Hippocampal formation (tissue), 2 donors: ENCODE measurements at places on chromosomes 5 and 9.

DNA sequence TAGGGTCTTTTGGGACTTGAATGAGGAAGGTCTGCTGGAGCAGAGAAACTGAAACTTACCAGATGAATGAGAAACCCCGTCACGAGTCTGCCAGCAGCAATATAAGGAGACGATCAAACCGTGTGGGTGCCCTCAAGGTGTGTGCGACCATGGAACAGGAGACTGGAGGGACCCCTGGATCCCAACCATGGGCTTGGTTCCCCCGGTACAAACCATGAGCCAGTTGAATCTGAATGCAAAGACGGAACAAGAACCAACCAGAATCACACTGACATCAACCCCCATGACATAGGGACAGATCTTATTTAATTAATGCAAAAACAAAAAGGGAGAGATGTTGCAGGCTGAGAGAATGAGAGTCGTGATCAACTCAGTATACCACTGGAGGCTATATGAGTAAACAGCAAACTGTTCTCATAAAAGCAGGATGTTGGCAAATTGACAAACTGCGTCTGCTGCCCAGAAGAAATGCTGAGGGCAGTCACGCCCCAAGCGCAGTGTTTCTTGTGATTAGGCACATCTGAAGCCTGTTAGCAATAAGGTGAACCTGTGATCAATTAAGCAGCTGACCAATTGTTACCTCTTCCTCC is 475.5 kb upstream of the ACO1 start:
- no peak for DNase-seq

GRCh38 chr9:15138357-15138686 is 168.7 kb downstream of the TTC39B start:
- no peak for DNase-seq

DNA sequence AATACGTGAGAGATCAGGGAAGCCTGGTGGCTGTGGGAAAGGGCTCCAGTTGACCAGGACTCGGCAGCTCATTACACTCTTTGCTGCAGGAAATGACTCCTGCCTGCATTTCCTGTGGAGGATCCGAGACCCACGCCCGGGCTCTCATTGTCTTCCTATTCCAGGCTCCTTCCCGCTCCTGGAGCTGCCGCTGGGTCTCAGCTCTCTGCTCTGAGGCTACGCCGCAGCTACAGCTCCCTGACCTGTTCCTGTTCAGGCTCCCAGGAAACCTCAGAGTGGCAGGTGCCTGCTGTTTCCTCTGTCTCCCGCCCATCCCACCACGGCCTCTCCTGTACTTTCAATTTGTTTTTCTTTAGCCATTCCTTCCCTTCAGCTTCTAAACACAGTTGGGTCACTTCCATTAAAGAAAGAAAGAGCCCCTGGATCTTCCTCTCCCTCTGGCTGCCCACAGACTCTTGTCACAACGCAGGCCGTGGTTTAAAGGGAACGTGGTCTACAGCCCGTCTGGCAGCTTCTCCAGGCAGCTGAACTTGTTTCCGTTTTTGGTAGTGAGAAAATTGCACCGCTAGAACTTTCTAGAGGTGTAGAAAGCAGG is 71.5 kb downstream of the IL6ST start:
- DNase-seq, result no peak

- DNase-seq, result peak; percentile 64
These were observed 74.0 kb downstream of the NSG2 start for GRCh38 chr5:174119468-174119881.

- no peak for DNase-seq
These were observed 60.1 kb downstream of the GTF3C4 start for GRCh38 chr9:132730054-132731033.

DNA sequence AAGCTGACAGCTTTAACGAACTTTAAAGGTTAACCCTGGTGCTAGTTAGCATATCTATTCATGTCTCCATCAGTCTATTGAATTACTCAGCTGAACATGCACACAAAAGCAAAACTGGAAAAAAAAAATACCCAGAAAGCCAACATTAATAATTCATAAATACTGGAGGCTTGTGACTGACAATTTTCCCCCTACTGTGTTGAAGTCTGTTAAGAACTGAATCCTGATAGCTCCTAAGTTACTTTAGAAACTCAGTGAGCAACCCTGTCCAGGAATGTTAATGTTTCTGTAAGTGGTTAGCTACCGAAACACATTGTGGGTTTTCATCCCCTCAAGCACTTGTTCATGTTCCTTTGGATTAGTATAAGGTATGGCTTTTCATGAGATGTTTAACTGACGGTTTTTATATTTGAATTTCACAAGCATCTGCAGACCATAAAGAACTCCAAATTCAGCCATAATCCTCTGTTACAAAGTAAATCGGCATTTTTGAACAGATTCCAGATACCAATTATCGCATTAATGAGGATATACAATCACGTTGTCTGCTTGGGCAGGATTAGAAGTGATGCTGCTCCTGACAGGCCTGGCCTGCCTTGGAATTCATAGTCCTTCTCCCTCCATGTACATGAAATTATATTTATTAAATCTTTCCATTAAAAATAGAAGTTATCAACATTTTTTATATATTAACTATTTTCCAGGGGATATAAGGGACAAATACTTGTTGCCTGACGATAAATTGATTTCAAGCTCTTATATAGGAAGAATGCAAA is 331.2 kb downstream of the TLE4 start:
- no peak for DNase-seq

DNA sequence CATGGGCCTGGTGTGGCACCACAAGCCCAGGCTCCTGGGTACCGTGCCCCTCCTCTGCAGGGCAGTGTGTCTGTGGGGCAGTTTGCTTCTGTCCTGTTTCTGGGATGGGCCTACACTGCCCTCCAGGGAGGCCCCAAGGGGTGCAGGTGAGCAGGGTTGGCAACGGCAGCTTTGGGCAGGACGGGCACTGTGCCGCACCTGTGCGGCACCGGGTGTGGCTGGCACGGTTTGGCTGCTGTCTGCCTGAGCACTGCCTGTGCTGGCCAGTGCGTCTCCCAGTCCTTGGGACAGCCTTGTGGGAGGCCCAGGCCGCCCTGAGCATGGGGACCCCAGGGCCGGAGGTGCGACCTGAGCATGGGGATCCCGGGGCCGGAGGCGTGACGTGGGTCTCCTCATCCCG is 37.2 kb downstream of the RXRA start:
- no peak for DNase-seq

DNA sequence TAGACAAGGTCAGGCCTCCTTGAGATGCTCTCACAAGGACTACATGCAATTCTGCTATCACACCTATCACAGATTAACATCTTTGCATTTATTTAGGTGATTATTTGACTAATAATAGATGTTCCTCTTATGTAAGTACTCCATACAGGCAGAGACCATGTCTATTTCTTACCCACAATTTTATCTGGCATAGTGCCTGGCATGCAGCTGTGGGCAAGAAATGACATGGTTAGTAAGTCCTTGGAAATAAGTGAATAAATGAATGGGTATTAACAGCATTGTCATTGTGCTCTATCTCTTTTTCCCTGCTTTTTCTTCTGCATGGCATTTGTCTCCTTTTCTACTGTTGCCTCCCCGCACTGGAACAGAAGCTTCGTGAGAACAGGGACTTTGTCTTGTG is 49.4 kb downstream of the SLC22A5 start:
- DNase-seq, result no peak

- DNase-seq, result no peak
These were observed 60.4 kb downstream of the FREM1 start for GRCh38 chr9:14849851-14850250.

DNA sequence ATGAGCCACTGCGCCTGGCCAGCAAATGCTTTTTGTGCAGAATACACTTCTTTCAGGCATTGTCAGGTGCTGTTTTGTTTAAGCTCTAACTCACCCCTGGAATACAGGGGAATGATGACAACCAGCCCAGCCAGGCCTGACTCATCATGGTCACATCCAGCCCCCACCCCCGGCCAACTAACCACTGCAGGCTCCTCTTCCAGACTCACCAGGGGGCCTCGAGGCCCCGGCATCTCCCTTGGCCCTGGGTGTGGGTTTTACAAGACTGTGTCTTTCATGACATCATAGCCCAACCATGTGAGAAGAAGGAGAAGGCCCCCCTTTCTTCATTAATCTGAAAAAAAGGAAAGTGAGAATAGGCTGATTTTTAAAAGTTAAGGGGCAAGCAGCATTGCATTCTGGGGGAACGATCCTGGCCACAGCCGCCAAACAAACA is 35.5 kb downstream of the OLFML2A start:
- no peak for DNase-seq

DNA sequence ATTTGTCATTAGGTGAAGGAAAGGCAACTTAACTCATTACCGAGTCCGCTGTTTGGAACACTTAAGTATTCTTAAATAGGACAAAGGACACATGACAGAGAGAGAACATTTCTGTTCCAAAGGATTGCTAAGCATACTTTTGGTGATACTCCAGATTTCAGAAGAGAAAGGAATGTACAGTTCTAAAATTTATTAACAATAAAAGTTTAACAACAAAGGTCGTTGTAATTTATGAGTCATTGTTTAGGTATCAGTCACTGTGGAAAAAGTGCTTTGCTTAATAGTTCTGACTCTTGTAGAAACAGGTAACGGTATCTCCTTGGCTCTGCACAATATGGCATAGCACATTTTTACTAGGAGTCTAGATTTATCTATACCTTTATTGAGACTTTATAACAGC is 36.3 kb upstream of the PAM start:
- DNase-seq, result no peak

GRCh38 chr9:14315875-14316601 is 2.1 kb upstream of the NFIB start:
- no peak for DNase-seq

GRCh38 chr9:120175031-120175430 is 404.9 kb downstream of the CDK5RAP2 start:
- no peak for DNase-seq

- DNase-seq, result no peak
These were observed 56.2 kb downstream of the DENND4C start for GRCh38 chr9:19286634-19287188.

DNA sequence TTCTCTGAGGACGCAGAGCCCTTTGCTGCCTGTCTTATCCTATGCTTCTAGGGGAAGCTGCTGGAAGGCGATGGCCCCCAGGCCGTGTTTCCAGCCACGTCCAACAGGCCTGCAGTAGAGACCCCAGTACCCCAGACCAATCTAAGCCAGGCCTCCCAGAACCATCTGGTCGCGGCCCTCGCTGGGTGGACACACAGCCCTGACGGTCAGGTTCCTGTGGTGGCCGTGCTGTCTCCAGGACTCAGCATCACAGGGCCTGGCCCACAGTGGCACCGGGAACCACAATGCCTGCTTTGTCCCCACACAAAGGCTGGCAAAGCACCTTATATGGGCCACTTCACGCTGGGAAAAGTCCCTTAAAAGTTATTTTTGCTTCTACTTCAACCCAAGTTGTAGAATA is 44.5 kb downstream of the SEMA4D start:
- peak; percentile 70 for DNase-seq

GRCh38 chr5:147483961-147484707 is 25.7 kb downstream of the DPYSL3 start:
- peak; percentile 8 for DNase-seq

DNA sequence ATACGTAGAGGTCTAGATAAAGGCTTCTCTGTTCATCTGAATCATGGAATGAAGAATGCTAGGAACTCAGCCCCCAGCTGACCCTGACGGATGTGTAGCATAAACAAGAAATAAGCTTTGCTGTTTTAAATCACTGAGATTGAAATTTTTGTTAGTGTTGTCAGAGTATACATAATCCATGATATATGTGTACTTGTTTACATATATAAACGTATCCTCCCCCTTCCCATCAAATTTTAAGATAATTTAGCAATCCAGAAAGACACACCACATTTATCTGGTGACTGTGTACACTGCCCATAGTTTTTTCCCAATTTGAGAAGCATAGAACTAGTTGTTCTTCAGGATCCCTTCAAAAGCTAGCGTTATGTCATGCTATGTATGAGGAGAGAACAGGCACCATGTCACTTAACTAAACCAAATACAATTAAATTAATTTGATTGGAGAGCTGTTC is 80.8 kb upstream of the OSMR start:
- DNase-seq, result no peak

GRCh38 chr5:29960323-29960722 is 1233.2 kb upstream of the CDH6 start:
- DNase-seq, result no peak

GRCh38 chr5:89536020-89536419 is 653.0 kb upstream of the MEF2C start:
- no peak for DNase-seq

DNA sequence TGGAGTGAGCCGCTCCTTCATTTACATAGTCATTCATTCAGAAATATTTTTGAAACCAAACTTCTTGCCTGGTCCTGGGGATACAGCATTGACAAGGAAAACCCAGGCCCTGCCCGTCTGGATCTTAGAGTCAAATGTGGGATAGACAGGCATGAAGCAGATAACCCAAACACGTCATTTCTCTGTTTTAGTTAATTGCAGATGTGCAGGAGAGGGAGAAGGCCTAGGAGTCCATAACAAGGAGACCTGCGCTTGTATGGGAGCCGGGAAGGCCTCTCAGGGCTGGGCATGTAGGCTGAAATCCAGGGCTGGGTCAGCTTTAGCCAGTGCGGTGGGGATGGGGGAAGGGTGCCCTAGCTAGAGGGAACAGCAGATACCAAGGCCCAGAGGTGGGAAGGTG is 43.3 kb downstream of the PRRX2 start:
- DNase-seq, result no peak

GRCh38 chr9:128412120-128412790 is 8.4 kb upstream of the CERCAM start:
- peak; percentile 88 for DNase-seq

DNA sequence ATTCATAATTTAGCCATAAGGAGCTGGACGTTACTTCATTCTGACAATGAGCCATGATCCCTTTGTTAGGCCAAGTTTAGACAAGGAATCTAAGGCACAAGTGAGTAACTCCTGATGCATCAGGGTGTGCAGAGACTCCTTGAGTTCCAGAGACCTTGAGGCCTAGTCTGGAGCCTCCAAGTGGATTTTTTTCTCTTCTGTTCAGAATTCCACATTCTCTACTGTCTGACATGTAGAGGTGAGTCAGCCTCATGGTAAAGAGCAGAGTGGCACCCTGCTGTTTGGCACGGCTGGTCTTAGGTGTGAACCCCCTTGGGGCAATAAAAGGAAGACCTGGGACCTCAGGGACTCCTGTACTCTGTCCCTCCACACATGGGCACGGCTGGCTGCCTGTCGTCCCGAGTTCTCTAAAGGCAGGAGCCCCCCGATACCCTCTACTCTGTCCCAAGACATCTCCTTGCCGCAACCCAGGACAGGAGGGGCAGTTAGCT is 22.0 kb upstream of the TGFBI start:
- no peak for DNase-seq

DNA sequence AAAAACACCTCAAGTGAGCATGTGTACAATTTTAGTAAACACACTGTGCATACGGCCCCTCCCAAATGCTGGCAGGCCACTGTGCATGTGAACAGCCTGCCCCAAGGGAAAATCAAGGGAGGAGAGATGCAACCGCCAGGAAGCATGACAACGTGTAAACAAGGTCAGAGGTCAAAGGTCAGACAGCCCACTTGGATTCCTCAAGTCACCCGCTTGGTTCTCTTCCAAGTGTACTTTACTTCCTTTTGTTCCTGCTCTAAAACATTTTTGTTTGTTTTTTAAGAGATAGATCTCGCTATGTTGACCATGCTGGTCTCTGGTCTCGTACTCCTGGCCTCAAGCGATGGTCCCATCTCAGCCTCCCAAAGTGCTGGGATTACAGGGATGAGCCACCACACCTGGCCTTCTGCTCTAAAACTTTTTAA is 126.7 kb upstream of the SHB start:
- DNase-seq, result no peak
